ENCODE measurements at places on chromosomes 5 and 9.

GRCh38 chr5:142475102-142475513 is 150.3 kb upstream of the SPRY4 start:
- no peak for DNase-seq

- no peak for DNase-seq
Measured at GRCh38 chr5:147465747-147466146, 44.1 kb downstream of the DPYSL3 start.

DNA sequence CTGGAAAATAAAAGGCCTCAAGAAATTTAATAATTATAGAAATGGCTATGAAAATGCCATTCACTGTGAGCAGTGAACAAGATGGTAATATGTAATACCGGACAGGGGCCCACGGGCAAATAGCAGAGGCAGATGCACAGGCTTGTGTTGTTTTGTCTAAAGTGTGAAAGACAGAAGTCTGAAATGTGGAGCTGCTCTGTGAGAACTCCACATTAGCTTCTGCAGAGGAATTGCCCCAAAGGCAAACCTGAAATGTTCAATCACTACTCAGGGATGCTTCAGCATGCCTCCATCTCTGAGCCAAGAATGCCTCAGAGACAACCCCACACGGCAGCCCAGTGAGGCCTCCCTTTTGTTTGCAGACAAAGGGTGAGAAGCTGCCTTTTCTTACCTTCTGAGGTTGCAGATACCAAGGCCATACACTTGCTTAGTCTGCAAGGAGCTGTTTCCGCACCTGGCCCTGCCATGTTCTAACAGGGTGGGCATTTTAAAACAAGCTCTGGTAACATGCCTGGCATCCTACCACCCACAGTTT is 124.3 kb upstream of the CXCL14 start:
- DNase-seq = no peak

DNA sequence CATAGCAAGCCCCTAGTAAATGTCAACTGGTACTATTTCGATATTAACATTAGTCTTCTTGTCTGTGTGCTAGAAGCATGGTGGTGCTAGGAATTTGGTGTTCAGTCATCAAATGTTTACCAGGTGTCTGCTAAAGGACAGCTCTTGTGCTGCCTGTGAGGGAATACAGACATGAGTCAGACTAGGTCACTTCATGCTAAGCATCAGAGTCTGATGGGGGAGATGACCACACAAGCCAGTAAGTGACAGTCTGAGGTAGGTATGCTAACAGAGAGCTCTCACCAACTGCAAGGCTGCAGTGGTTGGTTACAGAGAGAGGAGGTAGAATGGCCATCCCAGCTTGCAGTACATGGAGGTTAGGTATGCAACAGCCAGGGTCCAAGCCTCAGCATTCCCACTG is 320.9 kb downstream of the CDK5RAP2 start:
- DNase-seq = no peak

- no peak for DNase-seq
Measured at GRCh38 chr5:139494832-139495231, 12.3 kb upstream of the STING1 start.

Data from pancreas (tissue), 10 donors.